ENCODE measurements at places on chromosomes 12 and 14.

DNA sequence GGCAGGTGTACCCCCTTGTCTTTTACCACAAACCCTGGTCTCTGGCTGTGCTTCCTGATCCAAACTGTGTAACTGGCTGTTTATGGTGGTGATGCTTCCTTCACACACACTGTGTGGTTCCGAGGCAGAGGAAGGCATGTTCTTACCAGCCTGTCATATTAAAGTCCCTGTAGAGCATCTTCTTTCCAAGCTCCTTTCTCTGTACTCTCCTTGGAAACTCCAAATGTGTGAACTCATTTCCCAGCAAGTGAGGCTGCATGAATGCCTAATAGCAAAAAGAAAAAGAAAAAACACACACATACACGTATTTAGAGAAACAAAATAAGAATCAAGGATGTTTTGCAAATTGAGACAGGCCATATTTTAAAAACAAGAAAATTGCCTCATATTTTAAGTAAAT lies 214.9 kb downstream of the PPM1H start:
- DNase-seq, result no peak

- peak; percentile 40 for DNase-seq
Measured at GRCh38 chr12:119804011-119804641, 73.0 kb downstream of the CIT start.

GRCh38 chr12:115177899-115178298 lies 493.9 kb upstream of the TBX3 start:
- DNase-seq, result no peak

- no peak for DNase-seq
Measured at GRCh38 chr12:46108721-46109120, 118.3 kb upstream of the SCAF11 start.

- DNase-seq, result no peak
Measured at GRCh38 chr14:42804141-42804540, 1197.5 kb downstream of the LRFN5 start.

DNA sequence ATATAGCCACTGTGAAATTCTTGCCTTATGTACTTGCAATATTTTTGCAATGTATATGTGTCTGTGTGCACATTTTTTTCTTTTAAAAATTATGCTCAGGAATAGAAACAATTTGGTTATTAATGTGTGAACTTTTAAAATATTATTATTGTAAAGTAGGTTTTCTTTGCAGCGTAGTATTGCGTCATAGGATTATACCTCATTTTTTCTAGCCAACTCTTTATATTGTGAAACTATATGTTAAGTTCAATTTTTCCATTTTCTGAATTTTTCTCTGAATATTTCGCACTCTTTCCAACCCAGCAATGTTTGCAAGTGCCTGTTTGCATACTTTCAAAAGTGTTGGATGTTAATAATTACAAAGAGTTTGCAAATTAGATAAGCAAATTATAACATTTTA lies 471.6 kb upstream of the LMO3 start:
- DNase-seq, result no peak

DNA sequence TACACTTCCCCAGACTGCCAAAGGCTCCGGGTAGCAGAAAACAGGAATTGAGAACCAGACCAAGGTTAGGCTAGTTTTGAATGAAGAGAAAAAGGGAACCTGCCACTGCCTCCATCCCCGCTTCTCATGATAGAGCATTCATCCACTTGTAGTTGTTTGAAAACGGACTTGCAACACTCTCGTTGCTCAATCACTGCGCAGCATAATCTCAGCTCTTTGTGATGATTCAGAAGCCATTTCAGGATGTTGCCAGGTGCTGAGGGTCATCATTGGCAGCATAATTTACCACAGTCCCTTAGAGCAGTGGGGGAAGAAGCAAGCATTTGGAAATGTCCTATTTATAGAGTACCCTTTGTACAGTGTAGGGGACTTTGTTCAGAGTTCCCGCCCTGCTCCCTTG lies 25.6 kb downstream of the KCNK13 start:
- peak; percentile 63 for DNase-seq

DNA sequence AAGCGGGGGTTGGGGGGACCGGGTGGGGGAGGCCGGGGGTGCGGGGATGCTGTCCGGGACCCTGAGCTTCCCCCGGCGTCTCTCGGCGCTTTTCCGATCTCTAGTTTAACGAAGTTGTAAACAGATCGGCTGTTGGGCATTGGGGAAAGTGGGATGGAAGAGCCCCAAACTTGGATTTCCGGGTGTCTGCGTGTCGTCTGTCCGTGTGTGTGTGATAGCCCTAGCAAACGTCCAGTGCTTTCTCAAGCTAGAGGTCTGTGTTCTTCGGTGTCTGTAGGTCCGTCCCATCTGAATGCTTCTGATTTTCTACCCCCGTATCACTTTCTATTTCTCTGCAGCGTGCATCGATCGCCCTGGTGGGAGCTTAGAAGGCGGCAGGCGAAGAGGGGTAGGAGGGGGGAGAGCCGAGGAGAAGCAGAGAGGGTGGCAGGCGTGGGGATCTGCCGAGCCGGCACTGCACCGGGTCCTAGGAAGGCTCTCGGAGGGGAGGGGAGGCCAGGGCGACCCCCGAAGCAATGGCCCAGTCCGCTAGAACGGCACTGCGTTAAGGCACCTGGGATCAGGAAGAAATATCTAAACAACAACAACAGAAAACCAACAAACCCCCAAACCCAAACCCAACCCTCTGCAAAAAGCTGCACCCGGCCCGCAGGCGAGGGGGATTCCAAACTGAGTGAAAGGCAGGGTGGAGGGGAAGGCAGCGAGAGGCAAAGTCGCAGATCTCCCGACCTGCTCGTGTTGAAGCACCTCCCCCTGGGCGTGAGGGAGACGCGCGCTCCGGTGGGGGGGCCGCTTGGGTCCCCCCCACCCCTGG lies 1.0 kb downstream of the KCNA1 start:
- DNase-seq, result no peak

- no peak for DNase-seq
Measured at GRCh38 chr12:73798523-73798922, 739.1 kb upstream of the ATXN7L3B start.

All from gastrocnemius medialis (tissue), 4 donors.